ENCODE measurements at places on chromosomes 2 and 18. TPM values are rescaled to one million over a fixed set of nuclear protein-coding genes. Genes with fewer than 3 reads are reported as not detected.

Gene MCFD2
- total RNA-seq: 79.9 TPM

Gene TUBA3D
- not detected for total RNA-seq

DNA sequence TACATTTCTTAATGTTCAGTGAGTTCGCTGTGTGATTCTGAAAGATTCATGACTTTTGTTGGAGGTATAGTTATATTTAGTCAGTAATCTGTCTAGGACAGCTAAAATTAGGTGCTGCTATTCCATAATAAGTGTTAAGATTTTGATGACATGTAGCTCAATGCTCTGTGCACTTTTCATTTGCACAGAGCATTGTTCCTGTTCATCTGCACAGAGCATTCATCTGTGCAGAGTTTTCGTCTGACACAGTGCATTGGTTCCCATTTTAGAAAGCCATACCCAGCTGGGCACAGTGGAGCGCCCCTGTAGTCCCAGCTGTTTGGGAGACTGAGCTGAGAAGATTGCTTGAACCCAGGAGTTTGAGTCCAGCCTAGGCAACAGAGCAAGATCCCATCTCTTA is 8.6 kb downstream of the POLI start:
- no peak for DNase-seq

DNA sequence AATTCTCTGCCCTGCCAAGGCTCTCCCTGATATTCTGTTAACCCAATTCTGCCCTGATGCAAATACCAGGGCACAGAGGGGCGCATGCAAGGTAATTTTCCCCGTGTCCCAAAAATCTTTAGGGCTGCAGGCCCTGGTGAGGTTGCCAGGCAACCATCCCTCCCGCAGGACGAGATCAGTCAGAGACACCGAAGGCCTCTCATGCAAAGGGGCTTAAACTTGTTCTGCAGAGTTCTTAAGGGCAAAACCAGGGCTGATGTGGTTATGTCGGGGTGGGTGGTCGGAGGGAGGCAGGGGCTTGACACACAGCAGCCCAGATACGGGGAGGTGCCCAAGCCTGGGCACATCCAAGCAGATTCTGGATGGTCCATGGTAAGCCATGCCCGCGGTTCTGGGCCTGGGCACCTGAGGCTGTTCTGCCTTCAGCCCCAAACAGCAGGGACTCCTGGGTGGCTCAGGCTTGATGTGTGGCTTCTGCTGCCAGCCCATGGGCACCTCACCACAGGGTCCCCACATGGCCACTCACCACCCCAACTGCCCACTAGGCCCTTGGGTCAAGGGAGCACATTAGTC is 27.2 kb downstream of the STEAP3 start:
- DNase-seq: no peak

Gene RAB27B
- total RNA-seq: 0.95 TPM

DNA sequence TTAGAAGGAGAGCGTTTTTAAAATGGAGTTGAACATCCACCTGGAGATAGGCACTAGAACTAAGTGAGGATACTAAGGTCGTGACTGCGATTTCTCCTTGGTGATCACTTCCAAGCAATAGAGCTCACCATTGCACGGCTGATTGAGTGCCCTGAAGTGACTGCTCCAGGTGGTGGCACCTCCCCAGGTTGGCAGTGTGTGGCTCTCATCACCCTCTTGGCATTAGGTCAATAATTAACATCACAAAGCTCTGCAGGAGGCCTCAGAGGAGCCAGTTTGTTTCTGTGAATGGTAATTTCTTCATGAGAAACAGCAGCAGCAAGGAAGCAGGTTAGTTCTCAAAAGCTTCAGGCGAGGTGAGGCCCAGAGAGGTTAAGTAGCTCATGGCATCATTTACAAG is 259.6 kb downstream of the CLIP4 start:
- no peak for DNase-seq

- no peak for DNase-seq
Observed at GRCh38 chr2:58574873-58575272, 333.7 kb upstream of the FANCL start.

GRCh38 chr2:34534761-34535160 is 935.7 kb upstream of the FAM98A start:
- DNase-seq: no peak

Gene SLC4A3
- 5.6 TPM for total RNA-seq

- no peak for DNase-seq
Observed at GRCh38 chr2:176463546-176463945, 194.3 kb downstream of the MTX2 start.
